Fibroblast of skin of abdomen (primary cell): ENCODE measurements at places on chromosomes 3 and 15.

- peak; percentile 86 for DNase-seq
Measured at GRCh38 chr3:112699436-112699978, 58.6 kb upstream of the CCDC80 start.

DNA sequence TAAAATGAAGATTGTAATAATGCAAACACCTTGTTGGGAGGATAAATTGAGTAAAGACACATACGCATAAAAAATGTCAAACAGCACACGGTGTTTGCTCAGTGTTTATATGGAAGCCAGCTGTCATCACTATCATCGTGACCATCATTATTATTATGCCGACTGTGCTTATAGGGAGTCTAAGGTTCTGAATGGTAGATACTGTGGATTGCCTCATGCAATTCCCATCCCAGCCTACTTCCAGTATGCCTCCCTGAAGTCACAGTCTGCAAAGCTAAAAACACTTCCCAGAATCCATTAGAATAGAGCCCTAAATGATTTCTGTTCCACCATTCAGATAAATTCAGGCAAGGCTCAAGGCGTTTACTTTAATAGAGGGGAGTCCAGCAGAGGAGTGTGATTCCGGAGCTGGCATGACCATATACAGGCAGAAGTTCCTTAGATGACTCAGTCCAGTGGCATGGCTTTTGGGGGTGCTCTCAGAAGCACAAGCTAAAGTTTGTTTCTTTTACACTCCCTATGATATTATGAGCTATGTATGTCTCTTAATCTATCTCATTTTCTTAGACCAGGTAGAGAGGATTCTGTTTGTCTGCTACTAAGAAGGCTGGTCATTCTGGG is 148.7 kb downstream of the MEX3B start:
- DNase-seq: peak; percentile 87

DNA sequence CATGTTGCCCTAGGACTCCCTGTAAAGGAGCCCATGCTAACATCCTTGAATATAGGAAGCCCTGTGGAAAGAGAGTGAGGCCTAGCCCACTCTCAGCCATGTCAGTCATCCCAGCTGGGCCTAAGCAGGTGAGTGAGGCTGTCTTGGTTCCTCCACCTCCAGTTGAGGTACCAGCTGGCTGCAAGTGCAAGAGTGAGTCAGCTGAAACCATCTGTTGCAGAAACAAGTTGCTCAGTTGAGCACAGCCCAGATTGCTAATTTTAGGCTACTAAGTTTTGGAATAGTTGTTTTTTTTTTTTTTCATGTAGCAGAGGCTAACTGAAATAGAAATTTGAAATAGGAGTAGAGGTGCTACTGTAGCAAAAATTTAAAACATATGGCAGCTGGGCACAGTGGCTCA is 43.7 kb upstream of the ADPGK start:
- DNase-seq: no peak

GRCh38 chr3:102078854-102079808 is 229.8 kb downstream of the NFKBIZ start:
- DNase-seq: no peak

GRCh38 chr3:128094295-128095151 is 29.1 kb downstream of the RUVBL1 start:
- peak; percentile 50 for DNase-seq

DNA sequence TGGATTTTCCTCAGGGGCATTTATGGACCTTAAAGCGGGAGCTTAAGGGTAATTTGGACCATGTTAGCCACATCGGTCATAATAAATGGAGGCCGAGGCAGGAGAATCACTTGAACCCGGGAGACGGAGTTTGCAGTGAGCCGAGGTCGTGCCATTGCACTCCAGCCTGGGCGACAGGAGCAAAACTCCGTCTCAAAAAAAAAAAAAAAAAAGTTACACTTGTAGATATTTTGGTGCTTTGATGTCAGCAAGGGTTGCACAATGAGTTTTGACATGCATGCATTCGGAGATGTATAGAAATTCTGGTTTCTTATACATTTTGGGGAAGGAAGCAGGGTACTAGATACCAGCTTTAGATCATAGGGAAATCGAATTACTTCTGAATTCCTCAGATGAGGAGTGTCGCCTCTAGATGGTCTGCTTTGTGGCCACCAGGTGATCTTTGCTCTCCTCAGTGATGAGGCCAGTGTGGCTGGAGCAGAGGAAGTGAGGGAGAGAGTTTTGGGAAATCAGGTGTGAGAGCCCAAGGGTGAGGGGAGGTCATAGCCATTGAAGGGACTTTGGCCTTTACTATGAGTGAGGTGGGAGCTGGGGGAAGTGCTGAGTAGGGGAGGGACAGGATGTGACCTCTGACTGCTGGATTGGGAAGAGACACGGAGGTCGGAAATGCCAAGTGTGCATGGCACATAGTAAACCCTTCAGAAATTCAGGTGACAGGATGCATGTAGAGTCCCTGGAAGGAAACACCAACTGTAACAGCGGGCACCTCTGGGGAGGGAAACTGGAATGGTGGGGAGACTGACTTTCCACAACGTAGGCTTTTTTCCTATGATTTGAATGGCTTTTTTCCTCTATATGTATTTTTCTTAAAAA is 8.4 kb upstream of the RBSN start:
- DNase-seq: no peak

DNA sequence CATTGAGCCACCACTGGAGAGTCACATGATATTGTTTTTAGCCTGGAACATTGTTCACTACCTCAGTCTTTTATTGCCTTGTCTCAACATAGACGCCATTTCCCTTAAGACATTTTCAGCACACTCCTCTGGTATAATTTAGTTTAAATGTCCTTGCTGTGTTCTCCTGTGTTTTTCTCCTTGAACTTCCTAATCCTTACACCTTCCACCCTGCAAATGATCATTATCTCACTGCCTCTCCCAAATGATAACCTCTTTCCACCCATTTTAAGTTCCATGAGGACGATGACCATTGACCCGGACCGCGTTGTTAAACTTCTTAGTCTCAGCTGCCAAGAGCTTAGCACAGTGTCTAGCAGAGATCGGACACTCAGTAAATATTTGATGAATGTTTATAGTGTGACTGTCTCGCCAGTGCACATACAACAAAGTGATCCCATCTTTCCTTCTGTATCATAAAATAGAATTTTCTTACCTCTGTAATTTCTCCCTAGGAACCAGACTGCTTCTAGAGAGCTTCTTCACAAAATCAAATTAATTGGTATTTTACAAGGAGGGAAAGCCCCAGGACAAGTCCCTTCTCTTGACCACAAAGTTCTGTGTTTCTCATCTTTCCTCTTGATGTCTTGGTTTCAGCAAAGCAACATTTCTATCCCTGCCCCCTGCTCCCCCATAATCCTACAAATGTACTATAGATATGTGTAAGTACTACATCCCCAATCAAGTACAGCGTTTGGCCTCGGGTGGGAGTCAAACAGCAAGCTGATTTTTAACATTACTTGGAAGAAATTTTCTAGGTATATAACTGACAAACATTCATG is 429.6 kb downstream of the LPP start:
- no peak for DNase-seq

- no peak for DNase-seq
Measured at GRCh38 chr3:189142527-189142926, 29.2 kb upstream of the TPRG1 start.

DNA sequence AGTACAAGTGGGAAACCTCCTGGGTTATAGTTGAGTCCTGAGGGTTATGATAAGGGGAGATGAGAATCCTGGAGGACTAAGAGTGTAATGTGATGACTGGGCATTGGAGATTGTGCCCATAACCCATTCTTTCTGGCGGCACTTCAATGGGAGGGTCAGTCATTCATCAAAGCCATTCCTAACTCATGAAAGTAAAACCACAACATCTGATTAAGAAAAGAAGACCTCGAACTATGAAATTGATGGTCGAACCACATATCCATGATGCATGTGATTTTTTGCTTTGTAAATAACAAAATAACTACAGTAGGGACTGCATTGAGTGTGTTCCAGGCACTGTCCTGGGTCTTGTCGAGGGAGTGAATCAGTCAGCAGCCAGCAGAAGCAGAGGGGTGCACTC is 215.1 kb downstream of the SHQ1 start:
- peak; percentile 34 for DNase-seq

GRCh38 chr3:151393941-151394340 is 9.4 kb upstream of the P2RY12 start:
- DNase-seq: peak; percentile 62

GRCh38 chr3:114879059-114880031 is 267.7 kb downstream of the ZBTB20 start:
- peak; percentile 56 for DNase-seq

DNA sequence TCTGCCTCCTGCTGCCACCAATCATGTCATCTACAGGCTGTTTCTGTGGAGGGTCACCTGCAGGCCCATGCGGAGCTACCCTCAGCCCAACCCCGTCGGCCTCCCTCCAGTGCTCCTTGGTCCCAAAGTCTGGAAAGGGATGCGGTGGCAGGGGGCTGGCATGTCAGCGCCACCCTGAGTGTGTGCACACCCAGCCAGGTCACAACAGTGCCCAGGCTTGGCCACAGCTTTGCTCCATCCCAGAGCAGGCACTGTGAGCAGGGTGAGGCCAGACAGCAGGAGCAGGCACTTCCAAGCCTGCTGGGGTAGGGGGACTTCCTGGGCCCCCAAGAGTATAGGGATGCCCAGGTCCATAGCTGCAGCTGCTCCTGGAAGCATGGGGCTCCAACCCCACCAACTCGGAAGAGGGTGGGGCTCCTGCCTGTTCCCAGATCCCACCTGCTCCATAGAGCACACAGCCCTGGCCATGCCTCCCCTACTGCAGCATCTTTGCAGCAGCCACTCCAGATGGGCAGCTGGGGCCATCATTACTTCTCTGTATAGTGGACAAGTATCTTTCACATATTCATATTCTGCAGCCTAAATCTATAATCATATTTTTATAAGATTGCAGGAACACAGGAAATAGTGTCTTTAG is 109.3 kb downstream of the CBLB start:
- no peak for DNase-seq

DNA sequence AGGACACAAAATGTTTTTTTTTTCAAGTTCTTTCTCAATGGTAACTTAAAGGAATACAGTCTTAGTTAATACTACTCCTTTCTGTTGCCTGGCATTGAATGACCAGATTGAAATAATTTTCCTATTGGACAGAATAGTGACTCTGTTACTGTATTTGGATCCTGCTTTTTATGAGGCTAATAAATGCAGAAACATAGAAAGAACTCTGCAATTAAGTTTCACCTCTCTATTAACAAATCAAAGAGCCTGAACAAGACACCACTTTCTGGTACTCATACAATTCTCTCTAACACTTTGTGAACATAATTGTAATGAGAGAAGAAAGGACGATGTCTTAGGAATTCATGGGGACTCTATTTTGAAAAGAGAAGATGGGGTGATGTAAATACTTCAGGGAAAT is 308.4 kb upstream of the ROBO2 start:
- no peak for DNase-seq

- DNase-seq: no peak
Measured at GRCh38 chr15:78210349-78210717, 24.0 kb downstream of the ACSBG1 start.

- peak; percentile 61 for DNase-seq
Measured at GRCh38 chr15:55357774-55358173, 38.8 kb downstream of the PIGB start.

- no peak for DNase-seq
Measured at GRCh38 chr3:53137835-53138446, 7.7 kb upstream of the RFT1 start.

- DNase-seq: no peak
Measured at GRCh38 chr3:197244751-197245150, 53.7 kb downstream of the DLG1 start.

GRCh38 chr15:48946074-48946839 is 17.5 kb downstream of the SHC4 start:
- peak; percentile 52 for DNase-seq

- no peak for DNase-seq
Measured at GRCh38 chr3:4656626-4657328, 163.6 kb downstream of the ITPR1 start.

GRCh38 chr3:133963657-133964396 is 65.9 kb downstream of the SLCO2A1 start:
- DNase-seq: no peak

- DNase-seq: no peak
Measured at GRCh38 chr15:88241060-88241459, 15.5 kb downstream of the NTRK3 start.

DNA sequence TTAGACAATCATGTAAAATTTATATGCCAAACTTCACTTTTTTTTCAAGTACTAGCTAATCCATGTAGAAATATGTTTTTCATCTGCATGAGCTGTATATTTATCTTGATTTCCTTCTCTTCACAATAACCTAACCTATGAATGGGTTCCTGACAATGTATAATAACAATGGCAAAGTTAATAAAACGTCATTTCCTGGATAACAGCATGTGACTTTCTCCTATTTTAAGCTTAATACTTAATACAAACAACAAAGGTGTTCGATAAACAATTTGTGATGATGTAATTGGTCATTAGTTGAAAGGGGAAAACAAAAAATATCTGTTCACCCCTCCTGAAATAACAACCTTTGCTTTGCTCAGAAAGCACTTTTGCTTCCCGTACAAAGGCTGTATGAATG is 20.4 kb downstream of the CD200 start:
- DNase-seq: no peak

DNA sequence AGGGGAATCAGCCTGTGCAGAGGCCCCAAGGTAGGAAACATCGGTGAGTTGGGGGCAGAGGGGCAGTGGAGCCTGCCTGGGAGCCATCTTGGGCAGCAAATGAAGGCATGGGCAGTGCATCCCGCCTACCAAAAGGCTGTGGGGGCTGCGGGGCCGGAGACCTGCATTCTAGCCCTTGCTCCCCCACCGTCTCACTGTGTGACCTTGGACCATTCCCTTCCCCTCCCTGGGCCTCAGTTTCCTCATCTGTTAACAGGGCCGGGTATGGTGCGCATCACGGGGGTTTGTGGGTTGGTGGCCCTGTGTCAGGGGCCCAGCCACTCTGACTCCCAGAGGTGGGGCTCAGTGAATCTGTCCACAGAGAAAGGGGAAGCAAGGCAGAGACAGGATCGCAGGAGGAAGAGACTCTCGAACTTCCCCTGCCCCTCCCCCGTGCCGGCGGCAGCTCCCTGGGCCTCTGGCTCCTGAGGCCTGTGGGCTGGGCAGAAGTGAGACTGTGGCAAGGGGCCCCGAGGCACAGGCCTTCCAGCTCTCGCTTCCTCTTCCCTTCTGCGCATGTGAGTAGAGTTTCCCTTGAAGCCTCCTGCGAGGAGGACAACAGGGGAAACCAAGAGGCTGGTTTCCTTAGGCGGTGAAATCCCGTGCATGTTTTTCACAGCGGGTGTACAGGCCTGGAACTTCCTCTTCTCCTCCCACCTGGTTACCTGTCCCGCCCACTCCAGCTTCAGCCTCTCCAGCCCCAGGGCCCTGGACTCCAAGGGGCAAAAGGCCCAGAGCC is 42.9 kb downstream of the IDH2 start:
- DNase-seq: peak; percentile 20

- DNase-seq: no peak
Measured at GRCh38 chr3:14563946-14564539, 23.9 kb upstream of the GRIP2 start.

- no peak for DNase-seq
Measured at GRCh38 chr15:68706931-68707330, 113.8 kb downstream of the ANP32A start.

GRCh38 chr15:56964182-56964581 is 45.7 kb downstream of the TCF12 start:
- no peak for DNase-seq

- DNase-seq: no peak
Measured at GRCh38 chr15:40754574-40754882, 526 bp downstream of the RMDN3 start.

GRCh38 chr3:58577269-58577821 is at the start of gene FAM107A:
FAM107A (minus strand) TSS chr3:58577391; CDS start chr3:58569860, 7,531 bp downstream.
- peak; percentile 42 for DNase-seq
